ENCODE measurements at places on chromosomes 5 and 9.

GRCh38 chr5:172765766-172766286 is 5.2 kb downstream of the DUSP1 start:
- DNase-seq = no peak

GRCh38 chr5:2797981-2798380 is 46.5 kb upstream of the IRX2 start:
- DNase-seq = no peak

DNA sequence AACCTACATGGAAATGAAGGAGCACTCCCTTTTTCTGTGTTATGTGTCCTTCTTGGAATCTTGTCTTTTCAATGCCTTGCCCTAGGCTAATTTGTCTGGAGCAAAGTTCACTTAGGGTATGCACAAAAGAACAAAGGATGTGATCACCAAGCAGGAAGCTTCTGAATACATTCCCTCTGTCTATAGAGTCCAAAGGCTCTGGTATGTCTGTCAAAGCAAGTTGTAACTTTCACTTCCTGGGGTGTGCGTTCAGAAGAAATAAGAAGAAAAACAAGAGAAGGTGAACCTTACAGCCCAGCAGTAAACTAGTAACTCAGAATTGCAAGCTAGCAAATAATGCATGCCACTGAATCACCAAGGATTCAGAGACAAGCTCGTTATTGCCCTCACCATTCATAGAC is 31.7 kb upstream of the CDH6 start:
- no peak for DNase-seq

- DNase-seq = no peak
Measured at GRCh38 chr5:76542887-76543690, 80.1 kb downstream of the F2RL2 start.

DNA sequence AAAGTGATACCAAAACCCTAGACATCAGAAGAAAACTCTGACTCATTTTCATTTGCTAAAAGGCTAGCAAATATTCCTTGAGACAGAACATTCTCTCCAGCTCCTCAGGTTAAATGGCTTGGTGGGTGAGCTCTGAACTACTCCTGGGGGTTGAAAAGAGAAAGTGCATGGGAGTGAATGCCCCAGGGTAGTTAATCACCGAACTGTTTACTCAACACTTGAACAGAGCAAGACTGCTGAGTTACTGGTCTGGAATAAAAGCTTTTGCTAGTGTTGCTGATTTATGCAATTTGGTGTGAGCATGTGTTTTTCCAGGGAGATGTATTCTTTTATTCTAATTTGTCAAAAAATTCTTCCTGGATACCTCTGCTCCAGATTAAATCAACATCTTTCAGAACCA is 88.3 kb upstream of the PRDM9 start:
- peak; percentile 85 for DNase-seq

GRCh38 chr9:16044579-16044881 is 491.7 kb downstream of the CCDC171 start:
- DNase-seq = no peak

DNA sequence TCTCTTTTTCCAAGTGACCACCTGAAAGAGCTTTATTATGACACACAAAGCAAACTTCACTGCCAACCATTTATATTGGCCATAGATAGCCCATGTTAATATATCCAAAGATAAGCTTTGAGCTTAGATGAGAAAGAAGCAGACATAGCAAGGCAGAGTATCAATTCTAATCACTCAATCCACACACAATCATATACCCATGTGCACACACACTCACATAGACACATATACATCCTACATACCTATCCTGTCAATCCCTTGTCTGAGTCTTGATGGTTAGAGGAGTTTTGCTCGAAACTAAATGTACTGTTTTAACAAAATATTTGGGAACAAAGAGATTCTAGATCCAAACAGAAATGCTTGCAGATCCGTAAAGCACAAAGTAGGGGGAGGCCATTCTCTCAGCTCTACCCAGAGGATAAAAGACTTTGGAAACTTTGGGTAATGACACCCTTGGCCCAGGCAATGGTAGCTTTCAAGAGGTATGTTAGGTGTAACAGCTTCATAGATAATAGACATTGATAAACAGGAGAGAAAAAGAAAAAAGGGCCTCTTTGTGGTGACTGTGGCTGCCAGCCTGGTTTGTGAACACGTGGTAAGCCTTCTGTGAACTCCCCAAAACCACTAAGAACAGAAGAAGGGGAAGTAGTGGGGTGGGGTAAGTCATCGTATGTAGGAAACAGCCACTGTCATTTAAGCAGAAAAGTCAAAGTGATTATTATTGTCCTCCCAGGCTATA is 121.6 kb downstream of the TLR4 start:
- DNase-seq = no peak

DNA sequence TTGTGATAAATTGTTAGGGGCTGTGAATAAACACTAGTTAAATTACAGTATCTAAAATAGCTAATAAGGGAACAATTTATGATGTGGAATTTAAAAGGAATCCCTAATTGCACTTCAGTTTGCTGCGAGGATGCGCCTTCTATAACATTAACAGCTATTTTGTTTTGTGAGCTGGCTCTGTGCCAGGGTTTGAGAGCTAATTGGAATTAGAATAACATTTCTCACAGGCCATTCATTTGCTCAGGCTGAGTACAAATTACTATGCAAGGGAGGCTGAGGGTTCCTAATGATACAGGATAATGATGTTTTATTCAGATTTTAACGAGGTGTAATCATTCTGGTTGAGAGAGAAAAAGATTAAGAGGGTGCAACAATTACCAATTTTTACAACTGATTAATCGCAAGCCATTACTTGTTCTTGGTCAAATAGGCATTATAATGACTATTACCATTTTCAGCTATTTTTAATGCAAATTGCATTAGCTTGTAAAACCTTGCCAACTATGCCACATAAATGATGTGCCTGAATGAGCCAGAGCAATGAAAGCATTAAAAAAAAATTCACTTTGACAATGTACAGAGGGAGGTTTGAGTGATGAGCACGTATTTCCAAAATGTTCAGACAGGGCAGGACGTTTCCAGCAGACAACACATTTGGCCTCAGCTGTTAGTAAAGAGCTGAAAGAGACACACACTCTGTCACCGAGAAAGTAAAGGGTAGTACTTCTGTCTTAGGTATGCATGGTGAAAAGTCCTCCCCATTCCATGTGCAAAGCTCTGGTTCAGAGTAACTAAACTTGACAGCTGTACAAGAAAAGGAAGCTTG is 576.5 kb downstream of the TLE1 start:
- peak; percentile 47 for DNase-seq

- no peak for DNase-seq
Measured at GRCh38 chr9:93574900-93575795, 1.2 kb upstream of the PHF2 start.

- no peak for DNase-seq
Measured at GRCh38 chr5:173538018-173538417, 78.4 kb downstream of the BOD1 start.

GRCh38 chr5:143898381-143898780 is 86.4 kb downstream of the HMHB1 start:
- no peak for DNase-seq

DNA sequence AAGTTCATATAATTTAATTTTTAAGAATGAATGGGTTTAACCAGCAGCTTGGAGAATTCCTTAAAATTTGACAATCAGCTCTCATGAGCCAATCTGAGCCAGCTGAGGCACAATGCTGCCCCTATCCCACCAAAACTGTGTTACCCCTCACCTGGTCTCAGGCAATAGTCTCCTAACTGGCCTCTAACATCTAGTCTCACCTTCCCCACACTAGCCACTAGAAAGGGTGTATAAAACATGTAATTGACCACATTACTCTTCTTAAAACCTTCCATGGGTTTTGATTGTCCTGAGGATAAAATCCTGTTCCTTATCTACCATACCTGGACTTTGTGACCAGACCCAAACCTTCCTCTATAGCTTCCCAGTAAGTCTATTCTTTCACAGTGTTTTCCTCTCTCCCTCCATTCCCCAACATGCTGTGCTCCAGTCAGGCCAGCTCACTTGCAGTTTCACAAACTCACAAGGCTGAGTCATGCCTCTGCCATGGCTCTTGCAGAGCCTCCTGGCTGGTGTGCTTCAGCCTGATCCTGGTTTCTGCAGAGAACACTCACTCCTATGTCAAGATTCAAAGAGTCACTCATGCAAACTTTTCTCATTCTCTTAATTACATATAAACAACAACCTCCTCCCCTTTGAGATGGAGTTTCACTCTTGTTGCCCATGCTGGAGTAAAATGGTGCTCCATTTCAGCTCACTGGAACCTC is 16.0 kb upstream of the ZCCHC7 start:
- DNase-seq = no peak

DNA sequence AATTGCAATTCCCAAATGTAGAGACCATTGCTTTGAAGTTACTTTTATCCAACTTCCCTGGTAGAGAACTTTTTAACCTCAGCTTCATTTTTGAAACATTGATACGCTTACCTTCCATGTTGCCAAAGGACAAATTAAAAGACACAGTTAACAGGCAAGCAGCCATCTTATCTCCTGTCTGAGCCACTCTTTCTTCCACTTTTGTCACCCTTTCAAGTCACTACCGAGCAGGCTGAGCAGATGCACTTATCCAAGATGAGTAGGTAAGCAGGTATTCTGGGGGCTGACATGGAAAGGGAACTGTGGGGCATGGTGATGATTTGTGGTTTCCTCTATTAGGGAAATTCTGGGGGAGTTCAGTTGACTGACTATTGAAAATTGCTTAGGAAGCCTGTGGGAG is 66.7 kb downstream of the DOCK2 start:
- no peak for DNase-seq

DNA sequence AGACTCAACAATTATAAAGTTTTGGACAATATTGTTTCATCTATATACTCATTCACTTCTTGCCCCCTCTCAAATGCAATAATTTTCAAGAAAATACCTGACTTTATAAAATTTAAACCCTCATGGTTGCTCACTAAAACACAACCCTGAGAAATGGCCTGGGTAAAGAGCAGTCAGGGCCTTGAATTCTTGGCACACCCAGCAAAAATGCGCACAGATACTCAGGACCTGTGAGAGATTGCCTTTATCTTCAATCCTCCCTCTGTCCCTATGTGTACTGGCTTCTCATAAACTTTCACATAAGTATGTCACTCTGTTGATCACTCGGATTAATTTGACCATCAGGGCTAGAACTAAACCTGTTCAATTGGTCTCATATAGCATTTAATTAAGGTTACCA is 12.8 kb upstream of the ACO1 start:
- DNase-seq = no peak

DNA sequence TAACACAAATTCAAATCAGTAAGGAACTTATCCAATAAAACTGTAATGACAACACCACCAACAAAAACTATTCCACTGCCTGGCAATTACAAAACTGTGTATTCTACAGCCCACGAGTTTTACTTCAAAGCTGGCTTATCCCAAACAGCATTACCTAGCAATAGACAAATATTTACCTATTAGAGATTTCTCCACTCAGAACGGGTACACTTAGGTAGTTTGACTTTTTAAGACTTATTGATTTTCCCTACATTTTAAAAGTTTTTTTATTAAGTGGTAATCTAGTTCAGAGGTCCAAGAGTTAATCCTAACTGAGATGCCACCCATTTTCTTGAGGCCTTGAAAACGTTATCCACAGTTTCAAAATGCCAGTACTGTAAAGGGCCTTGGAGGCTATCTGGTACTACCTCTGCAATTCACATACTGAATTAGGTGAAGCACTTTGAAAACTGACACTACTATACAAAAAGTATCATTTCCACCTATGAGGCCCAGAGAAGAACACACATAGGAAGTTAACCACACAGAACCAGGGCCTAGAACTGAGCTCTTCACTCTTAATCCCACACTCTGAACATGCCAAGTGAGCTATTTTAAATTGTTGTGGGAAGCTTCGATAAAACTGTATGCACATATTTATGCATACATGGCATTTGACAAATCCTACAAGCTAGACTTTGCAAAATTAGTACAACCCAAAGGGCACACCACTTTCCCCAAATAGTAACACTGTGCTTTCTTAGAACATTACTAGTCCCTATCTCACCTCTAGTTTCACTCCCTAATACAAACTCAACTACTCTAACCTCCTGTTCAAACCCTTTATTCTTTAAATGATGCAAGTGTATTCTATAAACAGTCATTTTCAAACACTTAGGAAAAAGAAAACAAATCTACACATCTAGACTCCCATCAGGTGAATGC is 2.1 kb downstream of the NADK2 start:
- no peak for DNase-seq

GRCh38 chr5:143916451-143916850 is 104.5 kb downstream of the HMHB1 start:
- DNase-seq = no peak

DNA sequence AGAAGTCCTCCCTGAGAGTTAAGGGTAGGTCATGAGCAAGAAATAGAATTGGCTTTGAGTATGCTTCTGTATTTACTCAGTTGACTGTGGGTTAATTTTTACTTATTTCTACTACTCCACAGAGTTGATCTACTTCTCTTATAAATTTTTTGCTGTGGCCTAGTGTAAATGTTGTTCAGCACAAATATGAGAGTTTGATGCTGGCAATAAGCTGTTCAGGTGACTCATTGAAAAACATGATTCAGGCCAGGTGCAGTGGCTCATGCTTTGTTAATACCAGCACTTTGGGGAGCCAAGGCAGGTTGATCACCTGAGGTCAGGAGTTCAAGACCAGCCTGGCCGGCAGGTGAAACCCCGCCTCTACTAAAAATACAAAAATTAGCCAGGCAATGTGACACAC is 4.5 kb upstream of the CDK7 start:
- DNase-seq = no peak

- no peak for DNase-seq
Measured at GRCh38 chr5:32172923-32173266, 1.2 kb downstream of the GOLPH3 start.

DNA sequence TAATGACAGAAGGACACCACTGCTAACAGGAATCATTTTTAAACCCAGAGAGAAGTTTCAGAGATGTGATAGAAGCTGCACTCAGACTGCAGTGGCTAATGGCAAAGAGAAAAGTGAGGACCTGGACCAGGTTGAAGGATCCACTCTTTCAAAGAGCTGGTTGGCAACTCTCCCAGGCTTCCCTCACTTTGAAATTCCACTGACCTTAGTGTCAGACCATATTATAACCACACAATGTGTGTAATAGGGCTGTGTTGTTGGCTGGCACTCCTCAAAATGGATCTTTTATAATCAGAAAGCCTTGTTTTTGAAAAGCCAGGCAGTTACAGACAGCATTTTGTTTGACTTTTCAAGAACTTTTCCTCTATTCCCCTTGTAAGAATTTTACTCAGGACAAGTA is 280.7 kb downstream of the PRELID2 start:
- no peak for DNase-seq

- no peak for DNase-seq
Measured at GRCh38 chr9:8555762-8556500, 756.4 kb upstream of the DMAC1 start.

- DNase-seq = no peak
Measured at GRCh38 chr9:93464876-93465275, 11.5 kb upstream of the FAM120AOS start.

- no peak for DNase-seq
Measured at GRCh38 chr5:23025629-23026233, 172.6 kb upstream of the CDH12 start.

DNA sequence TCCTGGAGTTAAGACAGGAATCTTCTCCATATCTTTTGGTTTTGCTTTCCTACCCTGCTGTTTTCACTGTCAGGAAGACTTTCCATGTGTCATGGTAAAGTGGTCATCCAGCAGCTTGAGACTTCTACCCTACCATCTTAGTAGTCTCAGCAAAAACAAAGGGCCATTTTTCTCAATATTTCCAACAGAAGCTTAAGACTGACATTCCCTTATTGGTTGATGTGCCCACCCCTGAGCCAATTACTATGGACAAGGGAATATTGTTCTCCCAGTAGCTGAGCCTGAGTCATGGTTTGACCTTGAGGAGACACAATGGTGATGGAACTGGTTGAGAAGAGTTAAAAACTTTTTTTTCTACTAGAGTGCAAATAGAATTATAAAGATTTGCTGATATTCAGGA is 105.6 kb downstream of the CSNK1G3 start:
- DNase-seq = no peak

- no peak for DNase-seq
Measured at GRCh38 chr5:102138243-102138653, 157.8 kb downstream of the SLCO4C1 start.

All from NCI-H1417 treated with DMSO at 0.1 percent for 48 hours (cell line).